Activated CD8-positive, alpha-beta memory T cell treated with anti-CD3 and anti-CD28 coated beads for 4 hours (primary cell): ENCODE measurements at places on chromosomes 1 and 21.

DNA sequence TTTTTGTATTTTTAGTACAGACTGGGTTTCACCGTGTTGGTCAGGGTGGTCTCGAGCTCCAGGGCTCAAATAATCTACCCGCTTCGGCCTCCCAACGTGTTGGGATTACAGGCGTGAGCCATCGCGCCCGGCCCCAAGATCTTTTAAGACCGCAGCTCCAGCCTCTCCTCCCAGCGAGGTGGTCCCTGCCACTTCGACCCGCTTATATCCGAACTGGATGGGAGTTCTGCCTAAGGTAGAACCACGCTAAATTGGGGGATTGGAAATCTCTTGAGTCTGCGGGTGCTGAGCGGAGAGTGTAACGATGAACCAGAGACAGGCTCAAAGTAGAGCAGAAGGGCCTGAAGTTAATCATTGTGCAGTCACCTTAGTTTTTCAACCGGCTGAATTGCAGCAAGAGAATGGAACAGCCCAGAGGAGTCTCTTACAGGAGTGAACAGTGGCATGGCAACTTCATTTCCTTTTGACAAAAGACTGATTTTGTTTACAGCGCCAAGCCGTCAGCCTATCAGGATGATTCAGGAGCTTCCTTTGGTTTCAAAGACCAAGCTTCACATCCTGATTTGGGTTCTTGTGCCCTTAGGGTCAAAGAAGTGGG is 726 bp upstream of the CYB5R1 start:
- DNase-seq: no peak

DNA sequence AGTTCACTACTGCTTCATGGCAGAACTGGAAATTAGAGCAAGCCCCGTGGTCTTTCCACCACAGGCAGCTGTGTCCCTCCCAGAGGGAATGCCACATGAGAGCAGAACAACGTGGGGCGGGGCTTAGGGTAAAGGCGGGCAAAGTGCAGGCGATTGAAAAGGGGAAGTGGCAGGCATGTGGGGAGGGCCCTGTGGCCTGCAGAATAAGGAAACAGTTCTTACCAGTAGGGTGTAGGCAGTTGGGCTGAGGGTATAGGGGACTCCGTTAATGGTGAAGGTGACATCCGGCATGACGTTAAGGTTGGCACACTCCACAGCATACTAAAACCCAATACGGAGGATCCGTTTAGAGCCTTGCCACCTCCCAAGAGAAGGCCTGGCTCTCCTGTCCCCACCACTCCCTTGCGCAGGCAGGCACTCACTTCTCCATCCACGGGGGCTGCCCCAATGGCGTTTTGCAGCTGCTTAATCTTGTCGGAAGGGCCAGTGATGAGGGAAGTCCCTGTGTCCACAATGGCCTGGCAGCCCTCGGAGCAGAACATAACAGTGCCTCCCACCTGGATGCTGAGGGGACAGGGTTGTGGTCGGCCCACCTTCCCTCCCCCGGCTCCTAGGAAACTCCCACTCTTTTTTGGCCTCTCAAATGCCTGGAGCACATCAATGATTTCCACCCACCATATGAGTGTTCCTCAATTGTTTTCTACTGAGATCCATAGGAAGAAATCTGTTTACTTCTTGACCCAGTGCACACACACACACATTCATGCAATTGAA is 9.1 kb upstream of the RAB7B start:
- no peak for DNase-seq

- DNase-seq: no peak
These were observed 7.3 kb downstream of the SLC1A7 start for GRCh38 chr1:53134961-53135734.

GRCh38 chr1:213388199-213388598 is 337.2 kb downstream of the RPS6KC1 start:
- DNase-seq: no peak

GRCh38 chr21:31629972-31630711 is 29.4 kb upstream of the SOD1 start:
- DNase-seq: no peak

DNA sequence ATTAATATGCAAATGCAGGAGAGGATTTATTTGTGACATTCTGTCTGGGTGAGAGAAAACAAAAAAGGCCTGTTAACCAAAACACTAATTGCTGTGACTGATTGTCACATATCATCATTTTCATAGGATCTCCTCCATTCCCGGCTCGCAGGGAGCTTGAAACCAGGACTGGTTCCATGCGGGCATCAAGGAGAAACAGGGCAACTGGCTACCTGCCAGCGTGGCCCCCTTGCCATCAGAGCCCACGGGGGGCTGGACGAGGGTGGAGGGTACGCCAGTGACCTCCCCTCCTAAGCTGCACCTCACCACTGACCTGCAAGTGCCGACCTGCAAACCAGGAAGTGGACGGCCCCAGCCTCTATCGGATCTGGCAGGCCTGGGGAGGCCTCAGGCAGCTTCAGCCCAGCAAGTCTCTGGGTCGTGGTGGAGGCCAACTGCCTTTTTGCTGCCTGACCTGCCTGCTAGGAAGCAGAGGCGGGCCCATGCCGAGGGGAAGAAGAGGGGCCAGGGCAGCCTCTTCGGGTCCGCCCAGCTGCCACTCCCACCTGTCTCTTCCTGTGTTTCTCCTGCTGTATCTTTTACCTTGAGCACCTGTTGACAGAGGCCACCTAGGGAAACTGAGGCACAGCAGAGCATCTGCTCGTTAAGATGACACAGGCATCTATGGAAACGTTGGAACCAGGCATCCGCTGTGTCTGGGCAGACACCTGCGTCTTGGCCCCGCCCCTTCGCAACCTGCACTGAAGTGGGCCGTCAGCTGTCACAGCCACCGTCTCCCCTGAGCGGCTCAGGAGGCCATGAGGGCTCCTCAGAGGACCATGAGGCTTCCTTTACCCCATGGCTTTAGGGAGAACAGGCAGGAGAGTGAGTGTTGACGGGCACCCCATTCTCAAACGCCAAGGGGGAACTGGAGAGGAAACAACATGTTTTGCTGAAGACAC is 74.8 kb downstream of the CASZ1 start:
- no peak for DNase-seq

DNA sequence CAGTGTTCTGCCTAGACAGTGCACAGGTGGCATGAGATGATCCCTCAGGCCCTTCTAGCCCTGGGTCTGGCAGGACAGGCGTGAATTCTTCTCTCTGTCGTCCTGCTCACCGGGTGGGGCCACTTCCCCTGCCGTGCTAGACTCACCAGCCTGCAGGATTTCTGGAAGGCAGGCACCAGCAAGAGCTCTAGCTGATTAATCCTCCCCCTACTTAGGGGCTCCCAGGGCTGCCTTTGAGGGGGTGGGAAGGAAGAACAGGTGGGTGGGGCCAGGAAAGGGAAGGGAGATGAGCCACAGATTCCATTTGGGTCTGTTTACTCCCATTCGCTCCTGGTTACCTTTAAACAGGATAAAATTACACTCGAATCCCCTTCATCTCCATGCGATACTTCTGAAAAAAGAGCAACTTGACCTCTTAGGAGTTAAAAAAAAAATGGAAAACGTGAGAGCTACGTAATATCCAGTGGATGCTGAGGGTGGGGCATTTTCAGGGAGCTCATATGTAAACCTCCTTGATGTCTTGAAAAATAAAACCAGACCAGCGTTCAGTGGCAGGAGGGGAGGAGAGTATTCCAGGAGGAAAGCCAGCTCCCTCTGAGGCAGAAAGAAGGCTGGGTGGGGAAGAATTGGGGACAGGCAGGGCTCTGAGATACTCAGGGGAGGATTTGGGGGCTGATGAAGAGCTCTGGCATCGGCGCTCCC is 665.5 kb downstream of the PTPRU start:
- DNase-seq: no peak

DNA sequence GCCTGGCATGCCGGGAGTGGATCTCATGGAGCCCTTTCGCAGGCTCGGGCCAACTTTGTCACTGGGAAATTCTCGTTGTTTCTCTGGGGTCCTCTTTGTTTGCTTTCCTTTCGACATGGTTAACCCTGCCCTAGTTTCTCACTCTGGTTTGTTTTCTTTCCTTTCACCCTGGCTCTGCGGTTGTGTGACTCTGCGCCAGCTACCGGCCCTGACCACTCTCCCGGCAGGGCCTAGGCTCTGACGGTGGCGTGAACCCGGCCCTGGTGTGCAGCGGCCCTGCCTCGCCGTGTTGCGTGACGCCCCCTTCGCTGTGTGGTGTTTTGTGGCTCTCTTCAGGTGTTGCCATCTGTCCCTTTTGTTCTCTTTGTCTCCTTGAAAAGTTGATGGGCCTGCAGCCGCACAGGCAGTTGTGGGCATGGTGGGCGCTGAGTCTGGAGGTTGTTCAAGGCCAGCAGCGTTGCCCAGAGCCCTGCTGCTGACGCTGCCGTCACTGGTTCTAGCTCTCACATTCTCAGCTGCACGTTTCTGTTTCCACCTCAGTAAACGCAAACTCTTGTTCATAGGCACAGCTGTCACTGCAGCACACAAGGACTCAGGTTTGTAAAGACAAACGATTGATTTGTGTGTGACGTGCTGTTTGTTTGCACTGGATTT is 64.6 kb upstream of the DIP2A start:
- no peak for DNase-seq

GRCh38 chr1:33099290-33100118 is 18.6 kb downstream of the AZIN2 start:
- DNase-seq: peak; percentile 35
